Stimulated activated CD8-positive, alpha-beta memory T cell treated with anti-CD3 and anti-CD28 coated beads, Interleukin-4, amount 100 ng/mL, for 1 hour (primary cell): ENCODE measurements at places on chromosomes 7 and 10.

DNA sequence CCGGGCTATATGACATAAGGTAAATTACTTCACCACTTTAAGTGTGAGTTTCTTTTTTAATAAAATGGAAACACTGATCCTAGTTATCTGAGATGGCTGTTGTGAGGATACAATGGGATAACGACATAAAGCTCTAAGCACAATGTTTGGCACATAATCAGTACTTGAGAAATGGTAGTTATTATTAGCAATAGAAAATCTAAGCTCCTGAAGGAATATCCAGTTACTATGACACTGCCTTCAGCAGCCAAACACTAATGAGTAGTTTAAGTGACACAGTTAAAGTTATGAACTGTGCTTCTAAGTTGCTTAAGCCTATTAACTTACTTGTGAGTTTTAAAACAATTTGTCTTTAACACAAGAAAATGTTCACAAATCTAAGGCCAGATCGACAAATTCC, 96.8 kb downstream of the ELAPOR2 start:
- DNase-seq, result no peak

- no peak for DNase-seq
These were observed 134.8 kb upstream of the GDF10 start for GRCh38 chr10:47165168-47165710.

- DNase-seq, result no peak
These were observed 105.1 kb downstream of the USP6NL start for GRCh38 chr10:11506247-11506789.

- DNase-seq, result no peak
These were observed 91.8 kb downstream of the ARHGAP12 start for GRCh38 chr10:31836569-31837406.

- no peak for DNase-seq
These were observed 256.3 kb upstream of the MAGI2 start for GRCh38 chr7:79709574-79710409.

DNA sequence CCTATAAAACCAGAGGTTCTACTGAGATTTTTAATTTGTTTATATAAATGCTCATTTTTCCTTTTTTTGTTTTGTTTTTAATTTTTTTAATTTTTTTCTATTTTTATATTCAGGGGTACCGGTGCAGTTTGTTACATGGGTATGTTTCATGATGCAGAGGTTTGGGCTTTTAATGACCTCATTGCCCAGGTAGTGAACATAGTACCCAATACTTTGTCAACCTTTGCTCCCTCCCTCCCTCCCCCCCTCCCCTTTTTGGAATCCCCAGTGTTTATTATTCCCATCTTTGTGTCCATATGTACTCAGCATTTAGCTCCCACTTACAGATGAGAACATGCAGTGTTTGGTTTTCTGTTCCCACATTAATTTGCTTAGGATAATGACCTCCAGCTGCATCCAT, 94.4 kb upstream of the NEBL start:
- no peak for DNase-seq

DNA sequence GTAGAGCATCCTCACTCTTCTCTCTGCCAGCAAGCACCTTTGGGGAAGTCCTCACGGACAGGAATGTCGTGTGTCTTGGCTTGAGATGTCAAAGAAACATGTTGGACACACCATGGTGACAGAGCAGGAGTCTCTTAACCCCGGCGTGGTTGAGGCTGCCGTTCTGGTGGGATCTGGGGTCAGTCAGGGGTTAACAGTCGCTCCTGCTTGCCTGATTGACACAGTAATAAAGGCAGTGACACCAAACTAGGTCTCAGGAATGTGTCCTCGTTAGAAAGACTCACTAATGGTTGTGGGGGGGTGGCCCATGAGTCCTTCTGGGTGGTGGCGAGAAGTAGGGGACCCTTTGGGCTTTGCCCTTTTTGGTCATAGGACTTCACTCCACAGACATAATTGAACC, 69.0 kb downstream of the TCF7L2 start:
- DNase-seq, result no peak

DNA sequence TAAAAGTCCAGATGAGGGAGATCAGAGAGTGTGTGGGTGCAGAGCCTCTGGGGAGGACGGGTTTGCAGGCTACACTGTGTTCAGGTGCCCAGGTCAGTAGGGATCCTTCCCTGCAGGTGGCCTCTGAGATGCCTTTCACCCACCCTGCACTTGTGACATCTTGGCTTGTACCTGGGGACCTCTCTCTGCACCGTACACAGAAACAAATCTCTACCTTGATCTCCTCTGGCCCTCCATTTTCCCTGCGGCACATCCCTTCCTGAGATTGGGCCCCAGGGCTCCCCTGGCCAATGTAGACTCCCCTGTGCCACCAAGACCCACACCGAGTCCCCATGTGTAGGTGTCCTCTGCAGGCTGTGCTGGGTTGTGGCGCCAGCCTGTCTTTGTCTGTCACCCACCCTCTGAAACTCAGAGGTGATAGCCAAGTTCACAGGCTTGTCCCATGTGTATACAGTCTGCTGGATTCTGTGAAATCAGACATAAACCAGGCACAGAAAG, 140.6 kb downstream of the PTPN20 start:
- no peak for DNase-seq
